ENCODE measurements at places on chromosomes 5 and 9.
A peak's percentile ranks its signal among the peaks of the same experiment; 100 is the strongest.

DNA sequence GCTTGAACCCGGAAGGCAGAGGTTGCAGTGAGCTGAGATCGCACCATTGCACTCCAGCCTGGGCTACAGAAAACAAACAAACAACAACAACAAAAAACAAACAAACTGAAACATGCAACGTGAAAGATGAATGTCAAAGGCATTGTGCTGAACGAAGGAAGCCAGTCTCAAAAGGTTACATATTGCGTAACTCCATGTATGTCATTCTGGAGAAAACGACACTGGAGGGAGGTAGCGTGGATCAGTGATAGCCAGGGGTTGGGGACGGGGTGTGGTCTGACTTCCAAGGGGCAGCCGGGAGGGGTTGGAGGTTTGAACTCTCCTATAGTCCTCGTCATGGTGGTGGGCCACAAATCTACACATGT lies 12.1 kb upstream of the WDR5 start:
- no peak for DNase-seq

DNA sequence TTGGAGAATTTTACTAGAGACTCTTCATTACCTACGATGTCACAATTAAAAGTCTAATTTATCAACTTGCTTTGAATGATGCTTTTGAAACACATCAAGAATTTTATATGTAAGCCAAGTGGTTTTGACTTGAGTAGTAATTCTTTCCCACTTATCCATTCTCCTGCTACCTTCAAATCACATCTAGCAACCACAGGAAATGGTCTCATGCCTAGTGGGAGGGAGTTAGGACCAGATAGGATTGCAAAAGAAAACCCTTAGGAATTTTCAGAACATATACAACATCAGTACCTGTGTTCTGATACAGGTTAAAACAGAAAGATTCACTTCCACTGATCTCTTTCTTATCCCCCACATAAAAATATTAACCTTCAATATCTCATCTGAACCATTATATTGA lies 260.4 kb downstream of the CWC27 start:
- no peak for DNase-seq

GRCh38 chr9:134326724-134327601 lies 708 bp downstream of the RXRA start:
- DNase-seq: no peak

- DNase-seq: no peak
These were observed 73.0 kb upstream of the PAPPA start for GRCh38 chr9:116080561-116080960.

DNA sequence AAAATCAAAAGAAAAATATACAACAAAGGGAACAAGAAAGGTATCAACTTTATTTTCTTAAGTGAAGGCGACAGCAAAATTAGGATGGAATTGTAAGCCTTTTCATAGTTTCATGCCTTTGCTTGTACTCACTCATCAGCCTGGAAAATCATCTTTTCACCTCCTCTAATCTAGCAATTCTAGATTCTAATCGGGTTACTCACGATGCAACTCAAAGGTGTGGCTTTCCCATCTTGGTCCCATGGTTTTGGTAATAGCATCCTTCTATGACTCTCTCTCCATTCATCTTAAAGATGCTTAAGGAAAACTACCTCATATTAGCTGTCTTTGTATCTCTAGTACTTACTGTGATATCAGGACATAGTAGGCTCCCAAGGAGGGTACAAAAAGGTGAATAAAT lies 30.5 kb downstream of the DNAH5 start:
- no peak for DNase-seq

- no peak for DNase-seq
These were observed 48.9 kb downstream of the YIPF5 start for GRCh38 chr5:144121577-144121976.

- no peak for DNase-seq
These were observed 71.5 kb downstream of the MRPS27 start for GRCh38 chr5:72248410-72248981.

- no peak for DNase-seq
These were observed 57.0 kb downstream of the CFAP90 start for GRCh38 chr5:7793895-7794294.

- no peak for DNase-seq
These were observed 44.7 kb downstream of the CDC14B start for GRCh38 chr9:96574931-96575351.

DNA sequence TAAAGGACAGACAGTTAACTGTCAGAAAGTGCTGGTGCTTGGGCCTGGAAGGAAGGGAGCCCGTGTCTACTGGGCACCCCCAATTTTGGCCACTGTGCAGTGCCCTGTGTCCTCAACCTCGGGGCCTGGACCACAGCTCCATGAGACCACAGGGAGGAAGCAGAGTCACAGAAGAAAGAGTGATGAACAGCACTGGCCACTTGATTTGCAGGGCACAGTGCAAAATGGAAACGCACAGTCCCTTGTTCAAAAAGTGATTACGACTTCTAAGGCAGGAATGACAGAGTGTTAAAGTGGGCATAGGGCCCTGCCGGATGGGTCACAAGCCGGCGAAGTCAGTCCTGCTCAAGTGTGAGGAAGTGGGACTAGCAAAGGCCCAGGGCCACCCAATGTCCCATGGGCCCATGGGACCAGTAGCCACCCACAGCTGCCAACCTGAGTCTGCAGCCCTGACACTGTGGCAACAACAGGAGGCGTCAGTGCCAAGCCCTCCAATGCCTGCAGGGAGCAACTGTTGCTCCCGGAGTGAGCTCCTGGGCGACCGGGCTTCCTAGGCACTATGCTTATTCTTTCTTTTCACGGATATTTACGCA lies 85.4 kb downstream of the ADAMTS2 start:
- DNase-seq: no peak

DNA sequence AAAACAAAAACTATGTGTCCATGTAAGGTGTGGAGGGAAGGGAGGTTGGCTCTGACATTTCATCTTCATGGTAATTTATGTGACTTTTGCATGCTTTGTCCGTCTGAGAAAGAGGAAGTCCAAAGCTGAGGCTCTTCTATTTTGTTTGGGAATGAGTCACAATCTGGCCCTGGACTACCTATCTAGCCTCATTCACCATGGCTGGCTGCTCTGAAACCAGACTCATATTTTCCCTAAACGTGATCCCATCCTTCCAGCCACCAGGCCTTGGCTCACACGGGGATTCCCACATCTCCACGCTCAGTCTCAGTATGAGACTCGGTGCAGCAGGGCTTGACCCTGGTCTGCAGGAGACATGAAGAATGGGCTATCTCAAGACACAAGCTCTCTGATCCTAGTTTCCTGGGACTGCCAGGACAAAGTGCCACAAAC lies 672.8 kb downstream of the ACTL7B start:
- no peak for DNase-seq

GRCh38 chr5:7789567-7789966 lies 61.4 kb downstream of the CFAP90 start:
- DNase-seq: no peak

DNA sequence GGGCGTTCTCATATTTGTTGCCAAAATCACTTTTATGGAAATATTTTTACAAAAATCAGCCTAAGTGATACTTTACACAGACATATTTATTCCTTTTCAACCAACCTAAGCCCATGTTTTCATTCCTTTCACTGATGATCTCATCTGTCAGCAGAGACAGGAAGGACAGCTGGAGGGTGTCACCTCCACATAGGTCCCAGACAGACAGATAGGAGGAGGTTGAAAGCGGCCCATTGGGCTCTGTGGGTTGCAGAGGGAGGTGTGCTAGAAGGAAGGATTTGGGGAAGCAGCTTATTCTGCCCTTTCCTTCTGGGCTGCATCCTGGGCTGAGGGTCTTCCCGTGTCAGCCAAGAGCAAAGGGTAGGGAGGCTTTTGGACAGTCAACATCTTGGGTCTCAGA lies 26.0 kb upstream of the SEMA4D start:
- peak; percentile 22 for DNase-seq

- DNase-seq: no peak
These were observed 72.1 kb downstream of the LRSAM1 start for GRCh38 chr9:127523312-127523851.

DNA sequence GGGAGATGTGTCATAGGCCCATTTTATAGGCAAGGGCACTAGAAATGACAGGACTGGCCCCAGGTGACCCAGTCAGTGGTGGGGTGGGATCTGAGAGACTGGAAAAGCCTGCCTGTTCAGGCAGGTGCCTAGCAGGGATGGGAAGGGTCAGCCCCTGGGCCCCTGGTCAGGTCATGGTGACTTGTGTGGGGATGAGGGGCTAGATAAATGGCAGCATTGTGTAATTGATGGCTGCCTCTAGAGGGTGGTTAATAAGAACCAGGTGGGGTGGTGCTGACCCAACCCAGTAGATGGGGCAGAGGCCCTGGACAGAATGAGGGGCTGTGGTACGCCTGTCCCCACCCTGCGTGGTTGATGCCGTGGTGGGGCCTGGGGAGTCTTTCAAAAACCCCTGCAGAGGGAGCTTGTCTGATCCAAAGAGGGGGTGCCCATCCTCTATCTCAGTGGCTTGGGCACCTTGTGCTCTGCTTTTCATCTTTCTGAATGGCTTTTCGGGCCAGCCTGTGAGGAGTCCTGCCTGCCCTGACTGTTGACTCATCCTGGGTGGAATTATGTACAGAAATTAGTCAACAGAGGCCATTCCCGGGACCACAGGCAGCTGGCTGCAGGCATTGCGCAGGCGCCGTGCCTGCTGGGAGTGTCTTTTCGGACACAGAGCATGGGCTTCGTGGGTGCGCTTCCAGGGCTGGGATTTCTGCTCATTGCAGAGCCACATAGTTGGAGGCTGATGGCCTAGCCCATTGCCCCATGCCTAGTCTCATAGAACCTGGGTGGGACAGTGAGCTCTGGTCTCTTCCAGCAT lies 93.6 kb upstream of the PITX1 start:
- no peak for DNase-seq

- no peak for DNase-seq
These were observed 9.0 kb upstream of the PAPPA start for GRCh38 chr9:116144555-116144954.

GRCh38 chr5:172973127-172973916 lies 10.2 kb upstream of the ATP6V0E1 start:
- no peak for DNase-seq

GRCh38 chr5:23977997-23978396 lies 470.6 kb downstream of the PRDM9 start:
- DNase-seq: no peak

- DNase-seq: no peak
These were observed 398.9 kb downstream of the ACTL7B start for GRCh38 chr9:108456903-108457302.

DNA sequence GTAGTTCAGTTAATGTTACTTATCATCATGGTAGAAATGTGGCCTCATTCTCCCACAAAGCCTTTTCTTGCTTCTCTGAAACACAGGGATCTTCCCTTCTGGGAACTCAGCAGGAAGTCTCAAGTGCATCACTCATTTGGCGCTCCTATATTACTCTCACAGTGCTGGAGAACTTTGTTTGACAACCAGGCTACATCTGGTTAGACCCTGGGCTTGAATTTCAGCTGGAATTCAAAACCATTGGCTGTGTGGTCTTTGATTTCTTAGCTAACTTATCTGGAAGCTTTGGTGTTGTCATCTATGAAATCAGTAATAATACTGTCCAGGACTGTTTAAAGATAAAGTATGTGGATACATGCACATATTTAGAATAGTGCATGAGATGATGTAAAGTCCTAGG lies 1777.1 kb downstream of the MAT2B start:
- no peak for DNase-seq

DNA sequence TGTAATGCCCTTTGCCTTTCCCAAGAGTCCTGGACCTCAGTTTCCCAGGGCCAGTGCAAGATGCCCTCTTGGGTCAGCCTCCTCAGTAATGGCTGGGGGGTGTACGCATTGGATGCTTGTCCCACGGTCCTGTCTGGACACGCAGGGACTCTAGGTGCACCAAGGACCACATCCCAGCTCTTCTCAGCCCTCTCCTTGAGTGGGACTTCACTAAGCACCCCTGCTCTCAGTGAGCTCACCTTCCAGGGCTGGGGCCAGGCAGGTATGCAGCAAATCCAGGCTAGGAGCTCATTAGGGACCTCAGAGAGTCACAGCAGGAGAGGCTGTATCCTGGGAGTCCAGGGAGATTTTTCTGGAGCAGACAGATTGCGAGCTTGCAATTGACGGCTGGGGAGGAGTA lies 59.8 kb downstream of the MACROH2A1 start:
- no peak for DNase-seq

GRCh38 chr5:74464512-74465209 lies 175.9 kb downstream of the ENC1 start:
- no peak for DNase-seq

DNA sequence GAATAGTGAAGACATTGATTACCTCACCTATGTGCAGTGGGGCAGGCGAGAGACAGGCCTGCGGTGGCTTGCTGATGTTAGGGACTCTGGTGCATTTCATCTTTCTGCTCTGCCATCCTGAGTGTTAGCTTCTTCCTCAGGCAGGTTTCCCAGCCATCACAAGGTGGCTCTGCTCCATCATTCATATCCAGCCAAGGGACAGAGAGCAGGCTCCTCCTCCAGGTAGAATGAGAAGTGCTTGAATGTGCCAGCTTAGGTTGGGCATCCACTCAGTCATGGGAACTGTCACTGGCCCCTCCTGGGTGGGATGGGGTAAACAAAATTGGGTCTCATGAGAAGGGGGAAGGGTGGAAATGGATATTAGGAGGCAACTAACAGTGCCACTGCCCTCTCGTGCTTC lies 24.8 kb downstream of the GPR107 start:
- DNase-seq: no peak

DNA sequence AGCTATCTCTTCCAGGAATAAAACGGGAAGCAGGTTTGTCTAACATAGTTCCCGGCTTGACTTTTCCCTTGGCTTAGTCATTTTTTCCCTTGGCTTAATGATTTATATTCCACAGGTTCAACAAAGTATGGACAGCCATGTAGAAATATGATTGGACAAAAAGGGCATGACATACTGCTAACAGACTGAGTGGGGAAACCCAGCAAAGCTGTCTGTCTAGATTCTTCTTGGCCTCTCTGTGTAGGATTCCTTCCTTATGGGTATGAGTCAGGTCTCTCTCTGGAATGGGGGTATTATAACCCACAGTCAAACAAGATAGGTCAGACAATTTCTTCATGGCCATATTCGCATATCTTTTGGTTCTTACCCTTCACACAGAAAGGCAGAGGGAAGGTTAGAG lies 5.7 kb upstream of the MTAP start:
- DNase-seq: no peak

- no peak for DNase-seq
These were observed 143.5 kb upstream of the C6 start for GRCh38 chr5:41356786-41357185.

DNA sequence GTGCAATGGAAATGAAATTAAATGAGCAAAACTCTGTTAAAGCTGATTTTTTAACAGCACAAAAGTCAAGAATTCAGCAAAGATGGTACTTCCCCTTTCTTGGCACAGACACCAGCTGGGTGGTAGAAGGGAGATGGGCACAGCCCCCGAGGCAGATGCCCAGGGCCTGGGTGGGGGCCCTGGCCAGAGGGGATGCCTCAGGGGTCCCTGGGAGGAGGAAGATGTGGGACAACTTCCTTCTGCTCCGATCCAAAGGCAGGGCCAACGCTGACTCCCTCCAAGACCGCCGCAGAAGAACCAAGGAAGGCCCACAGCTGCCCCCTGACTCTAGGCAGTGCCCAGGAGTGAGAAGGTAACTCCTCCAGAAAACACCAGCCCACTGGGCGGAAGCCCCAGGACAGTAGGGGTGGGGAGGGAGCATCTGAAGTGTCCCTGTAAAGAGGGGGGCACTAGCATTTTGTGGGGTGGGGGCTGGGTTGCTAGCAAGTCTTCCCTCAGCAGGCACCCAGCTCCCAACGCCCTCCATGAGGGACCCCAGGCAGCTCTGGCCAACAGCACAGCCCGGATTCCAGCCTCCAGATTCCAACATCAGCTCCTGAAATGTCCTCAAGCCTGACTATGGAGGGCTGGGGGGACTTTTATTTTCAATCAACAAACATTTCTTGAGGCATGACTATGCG lies 4.9 kb downstream of the NACC2 start:
- DNase-seq: no peak

GRCh38 chr9:130523921-130524320 lies 55.5 kb upstream of the FUBP3 start:
- DNase-seq: no peak

Data from activated T-helper 9 cell treated with anti-CD3 and anti-CD28 coated beads, Interleukin-2, amount 50 U/mL, for 16 hours (primary cell).